RPMI8226 (cell line): ENCODE measurements at places on chromosomes 2 and 18.
A peak's percentile ranks its signal among the peaks of the same experiment; 100 is the strongest.

DNA sequence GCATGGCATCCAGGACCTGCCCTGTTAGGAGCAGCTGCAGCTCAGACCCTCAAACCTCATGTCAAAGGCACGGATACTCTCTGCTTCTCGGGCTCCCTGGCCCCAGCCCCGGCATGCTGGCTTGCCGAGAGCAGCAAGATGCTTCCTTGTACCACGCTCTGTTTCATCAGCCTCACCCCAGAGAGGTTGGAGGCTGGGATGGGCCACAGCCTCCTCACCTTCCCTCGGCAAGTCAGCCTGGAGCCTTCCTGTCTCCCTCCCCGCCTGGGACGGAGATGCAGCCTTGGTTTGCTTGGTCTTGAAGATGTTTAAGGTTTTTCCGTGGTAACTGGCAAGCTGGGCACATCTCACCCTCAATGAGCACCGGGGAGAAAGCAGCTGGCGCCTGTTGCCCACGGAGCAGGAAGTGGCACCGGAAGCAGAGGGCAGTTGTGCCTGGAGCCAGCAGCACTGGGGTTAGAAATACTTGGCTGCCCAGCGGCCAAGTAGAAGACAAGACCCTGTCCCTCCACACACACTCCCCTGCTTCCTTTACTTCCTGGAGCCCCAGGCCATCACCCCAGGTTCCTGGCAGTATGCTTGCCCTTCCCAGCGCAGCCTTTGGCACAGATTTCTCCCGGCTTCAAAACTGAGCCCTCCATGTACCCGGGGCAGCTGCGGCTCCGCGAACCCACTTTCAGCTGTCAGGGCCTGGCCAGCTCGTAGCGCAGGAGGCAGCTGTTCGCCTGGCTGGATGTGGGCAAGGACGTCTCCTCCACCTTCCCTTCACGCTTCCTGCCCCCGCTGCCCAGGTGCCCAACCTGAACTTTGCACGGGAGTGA, 17.4 kb downstream of the FBLN7 start:
- DNase-seq: peak; percentile 32

DNA sequence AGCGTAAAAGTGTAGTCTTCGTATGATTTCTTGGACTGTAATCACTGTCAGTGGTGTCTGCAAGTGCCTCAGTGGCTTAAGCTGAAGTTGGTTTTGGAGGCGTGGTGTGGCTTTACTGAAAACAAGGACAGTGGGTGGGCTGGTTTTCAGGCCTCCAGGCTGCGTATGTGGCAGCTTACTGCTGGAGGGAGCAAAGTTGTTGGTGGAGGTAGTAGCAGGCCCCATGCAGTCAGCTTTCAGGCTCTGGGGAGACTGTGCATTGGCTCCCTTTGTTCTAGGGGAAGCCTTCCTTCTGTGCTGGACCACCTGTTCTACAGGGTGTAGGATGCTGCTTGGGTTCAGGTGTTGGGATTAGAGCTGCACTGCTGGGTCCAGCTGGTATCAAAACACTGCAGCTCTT, 91.6 kb downstream of the NCK2 start:
- no peak for DNase-seq

- DNase-seq: no peak
Measured at GRCh38 chr18:65792456-65793074, 41.8 kb downstream of the CDH7 start.

DNA sequence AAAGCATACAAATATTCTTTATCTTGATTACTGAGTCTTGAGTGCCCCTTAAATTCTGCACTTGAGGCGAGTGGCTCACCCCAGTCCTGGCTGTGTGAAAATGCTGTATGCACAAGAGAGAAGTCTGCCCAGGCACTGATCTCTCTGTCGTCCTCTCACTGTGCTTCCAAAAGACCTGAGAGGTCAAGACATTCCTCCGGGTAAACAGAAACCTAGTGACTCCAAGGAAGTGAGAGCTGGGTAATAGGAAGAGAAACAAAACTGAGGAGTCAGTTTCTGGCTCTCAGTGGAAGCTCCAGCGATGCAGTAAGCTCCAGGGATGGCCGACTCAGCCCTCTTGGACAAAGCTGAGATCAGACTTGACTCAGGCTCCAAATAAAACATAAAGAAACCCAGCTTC, 70.9 kb downstream of the AAK1 start:
- DNase-seq: no peak

DNA sequence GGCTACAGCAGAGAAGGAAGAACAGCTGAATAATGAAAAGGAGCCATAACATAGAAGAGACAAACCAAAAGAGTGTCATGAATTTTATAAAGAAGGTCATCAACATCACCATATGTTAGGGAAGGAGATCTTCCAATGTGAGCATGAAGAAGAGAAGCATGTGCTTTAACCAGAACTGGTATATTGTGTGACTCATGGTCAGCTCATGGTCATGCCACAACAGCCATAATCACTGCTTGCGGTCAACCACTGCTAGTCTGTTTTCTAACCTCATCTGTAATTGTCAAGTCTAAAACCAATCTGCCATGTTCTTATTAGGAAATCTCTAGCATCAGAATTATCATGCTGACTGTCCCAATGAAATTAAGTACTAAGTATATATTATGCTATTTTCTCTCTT, 204.1 kb upstream of the VRK2 start:
- no peak for DNase-seq

DNA sequence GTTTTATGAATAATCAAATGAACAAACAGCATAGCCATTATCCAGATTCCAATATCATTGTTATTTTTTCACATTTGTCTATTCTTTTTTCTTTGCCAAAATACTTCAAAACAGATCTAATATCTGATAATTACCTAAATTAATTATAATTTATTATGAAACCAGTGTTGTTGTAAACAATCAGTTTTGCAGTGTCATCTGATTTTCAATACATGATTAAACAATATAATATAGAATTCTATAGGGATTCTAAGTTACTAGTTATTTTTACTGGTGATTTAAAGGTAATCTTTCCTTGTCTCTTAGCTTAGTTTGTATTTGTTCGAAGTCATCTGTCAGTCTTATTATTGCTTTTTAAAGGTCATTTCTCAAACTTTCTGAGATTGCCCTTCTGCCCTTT, 101.0 kb downstream of the BIRC6 start:
- no peak for DNase-seq

GRCh38 chr2:42171396-42171980, 2.3 kb downstream of the EML4 start:
- DNase-seq: no peak

- DNase-seq: no peak
Measured at GRCh38 chr2:190446750-190447516, 38.8 kb downstream of the MFSD6 start.

GRCh38 chr2:168220965-168221819, 26.2 kb downstream of the STK39 start:
- no peak for DNase-seq

DNA sequence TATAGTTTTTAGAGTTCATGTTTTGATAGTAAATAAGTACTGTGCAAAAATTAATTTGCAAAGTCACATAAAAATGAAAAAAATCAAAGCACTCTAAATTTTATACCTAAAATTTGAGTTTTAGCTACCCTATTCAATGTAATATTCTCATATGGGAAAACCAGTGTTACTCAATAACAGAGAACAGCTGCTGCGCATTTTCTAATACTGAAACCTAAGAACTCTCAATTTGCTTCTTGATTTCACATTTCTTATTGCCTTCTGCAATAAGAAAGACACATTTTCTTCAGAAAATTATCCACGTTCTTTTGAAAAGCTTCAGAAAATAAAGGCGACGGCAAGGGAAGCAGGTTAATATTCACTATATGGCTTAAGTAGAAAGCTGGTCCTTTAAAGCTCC, 199.1 kb upstream of the CCDC150 start:
- DNase-seq: no peak

DNA sequence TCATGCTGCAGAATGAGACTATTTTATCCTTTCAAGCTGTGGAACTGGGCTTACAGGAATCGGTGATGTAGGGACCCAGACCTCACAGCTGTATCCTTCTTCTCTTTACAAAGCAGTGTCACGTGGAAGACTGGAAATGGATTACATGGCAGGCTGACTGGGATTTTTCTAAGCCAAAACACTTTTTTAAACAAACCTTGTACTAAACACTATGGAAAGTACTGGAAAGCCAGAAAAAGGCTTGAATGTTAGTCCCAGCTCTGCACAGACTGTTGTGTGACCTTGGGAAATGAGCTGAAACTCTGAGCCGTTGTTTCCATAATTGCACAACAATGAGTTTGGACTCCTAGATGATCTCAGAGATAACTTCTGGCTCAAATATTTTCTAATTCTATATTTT, 7.6 kb upstream of the ADAM23 start:
- peak; percentile 2 for DNase-seq

- no peak for DNase-seq
Measured at GRCh38 chr2:204060841-204061240, 124.3 kb downstream of the ICOS start.

DNA sequence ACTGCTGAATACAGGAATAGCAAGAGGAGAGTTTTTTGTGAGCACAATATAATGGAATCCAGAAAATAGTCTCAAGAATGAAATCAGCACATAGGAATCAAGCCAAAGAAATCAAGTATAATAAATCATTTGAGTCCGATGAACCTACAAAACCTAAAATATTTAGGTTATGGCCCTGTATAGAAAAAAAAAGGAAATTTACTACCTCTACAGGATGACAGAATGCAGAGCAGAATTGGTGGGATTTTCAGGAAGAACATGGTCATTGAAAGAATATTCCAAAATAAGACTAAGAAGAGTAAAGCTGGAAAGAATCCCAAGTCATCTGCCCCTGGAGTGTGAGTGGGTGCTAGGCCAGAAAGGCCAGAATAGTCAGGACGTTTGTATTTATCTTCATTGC, 1041.2 kb upstream of the CDH2 start:
- DNase-seq: no peak

GRCh38 chr2:64035072-64035942, 16.1 kb upstream of the VPS54 start:
- DNase-seq: no peak

DNA sequence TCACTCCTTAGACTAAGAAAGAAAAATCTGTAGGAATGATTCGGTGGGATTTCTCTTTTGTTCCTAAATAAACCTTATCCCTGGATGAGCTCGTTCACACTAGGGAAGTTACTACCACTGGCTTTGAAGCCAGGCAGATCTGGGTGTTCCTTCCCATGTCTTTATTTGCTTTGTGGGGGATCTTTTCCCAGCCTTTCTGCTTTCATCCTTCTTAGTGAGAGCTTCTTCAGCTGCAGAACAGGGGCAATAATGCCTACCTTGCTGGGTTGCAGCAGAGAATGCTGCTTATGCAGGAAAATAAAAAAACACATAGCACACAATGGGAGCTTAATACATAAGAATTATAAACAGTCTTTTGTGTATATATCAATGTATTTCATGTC, 292.1 kb downstream of the SOX11 start:
- DNase-seq: no peak

- DNase-seq: no peak
Measured at GRCh38 chr2:3868012-3868805, 164.8 kb downstream of the DCDC2C start.

GRCh38 chr2:130389358-130389757, 33.5 kb downstream of the PTPN18 start:
- DNase-seq: no peak

- DNase-seq: no peak
Measured at GRCh38 chr2:71943238-71944182, 204.2 kb downstream of the CYP26B1 start.

DNA sequence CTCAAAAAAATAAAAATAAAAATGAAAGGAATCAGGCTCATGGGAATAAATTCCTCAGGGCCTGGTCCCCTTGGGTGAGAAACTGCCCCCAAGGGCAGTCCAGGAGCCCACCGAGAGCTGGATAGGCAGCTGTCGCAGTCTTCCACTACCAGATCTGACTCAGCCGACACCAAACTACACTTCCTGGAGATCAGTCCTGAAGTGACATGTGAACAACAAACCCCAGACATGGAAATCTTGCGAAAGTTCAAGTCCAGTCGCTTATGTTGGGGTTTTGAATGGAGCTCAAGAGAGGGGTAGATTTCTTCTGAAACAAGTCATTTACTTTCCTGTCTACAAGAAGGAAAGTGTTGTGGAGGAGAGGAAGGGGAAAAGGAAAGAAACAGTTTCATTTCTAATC, 12.9 kb downstream of the ADCY3 start:
- DNase-seq: no peak

GRCh38 chr18:2258954-2259353, 312.4 kb downstream of the METTL4 start:
- DNase-seq: no peak

DNA sequence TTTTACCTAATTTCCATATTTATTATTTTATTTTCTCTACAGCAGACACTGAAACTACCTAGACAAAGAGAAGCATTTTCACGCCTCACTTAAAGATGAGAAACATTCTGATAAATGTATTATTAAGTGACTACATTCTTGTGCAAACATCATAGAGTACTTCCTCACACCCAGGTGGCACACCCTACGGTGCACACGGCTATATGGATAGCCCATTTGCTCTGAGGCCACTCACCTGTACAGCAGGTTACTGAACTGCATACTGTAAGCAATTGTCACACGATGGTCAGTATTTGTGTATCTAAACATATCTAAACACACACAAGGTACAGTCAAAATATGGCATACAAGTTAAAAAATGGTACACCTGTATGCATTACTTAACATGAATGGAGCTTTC, 481.4 kb downstream of the CMPK2 start:
- no peak for DNase-seq

DNA sequence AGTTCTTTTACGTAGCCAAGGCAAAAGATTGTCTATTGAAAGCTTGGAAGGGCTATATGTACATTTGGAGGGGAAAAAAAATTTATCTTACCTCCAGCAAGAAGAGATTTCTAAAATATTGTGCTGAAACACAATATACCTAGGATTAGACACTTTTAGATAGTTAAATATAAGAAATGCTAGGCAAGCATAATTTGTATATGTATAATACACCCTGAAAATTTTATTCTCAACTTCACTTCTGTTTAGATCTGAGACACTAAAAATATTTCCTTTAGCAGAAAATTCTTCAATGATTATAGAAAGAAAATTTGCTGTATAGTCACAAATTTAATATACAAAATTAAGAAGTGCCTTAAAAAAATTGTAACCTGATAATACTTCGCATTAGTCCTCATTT, 42.6 kb downstream of the ITGAV start:
- DNase-seq: no peak

GRCh38 chr2:62287899-62288880, 92.3 kb downstream of the B3GNT2 start:
- peak; percentile 99 for DNase-seq

DNA sequence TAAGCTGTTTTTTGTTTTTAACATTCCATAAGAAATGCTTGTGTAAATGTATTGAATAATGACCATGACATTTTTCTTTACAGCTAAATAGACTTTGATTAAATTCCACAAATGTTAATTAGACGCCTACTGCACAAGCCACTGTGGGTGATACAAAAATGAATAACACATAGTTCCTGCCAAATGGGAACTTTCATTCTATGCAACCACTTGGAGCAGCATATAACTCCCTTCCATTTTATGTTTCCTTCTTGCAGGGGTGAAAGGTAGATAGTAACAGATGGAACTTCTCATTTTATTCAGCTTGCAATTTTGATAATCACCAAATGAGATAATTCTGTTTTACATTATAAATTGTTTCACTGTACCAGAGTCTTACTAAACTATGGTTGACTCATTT, 70.0 kb upstream of the THUMPD2 start:
- no peak for DNase-seq
